WTC11 (cell line): ENCODE measurements at places on chromosomes 1 and 21. TPM values are rescaled to one million over a fixed set of nuclear protein-coding genes. Genes with fewer than 3 reads are reported as not detected.

KIAA1614 gene
- total RNA-seq: 1.8 to 3.3 TPM (median 2.1 TPM) in 3 replicates

DNA sequence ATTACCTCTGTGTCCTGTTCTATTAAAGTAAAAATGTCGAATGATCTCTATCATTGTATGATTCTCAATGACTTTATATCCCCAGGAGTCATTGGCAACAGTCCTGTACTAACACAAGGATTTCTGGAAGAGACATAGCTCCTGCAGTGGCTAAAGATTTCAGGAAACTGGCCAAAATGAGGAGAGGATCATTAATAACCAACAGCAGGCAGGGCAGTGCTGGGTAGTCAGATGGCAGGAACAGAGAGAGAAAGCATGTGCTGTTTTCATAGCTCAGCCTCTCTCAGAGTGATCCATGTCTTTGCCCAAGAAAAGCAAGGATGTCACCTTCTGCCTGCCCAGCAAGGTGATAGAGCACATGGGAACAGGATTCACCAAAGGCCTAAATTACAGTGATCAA lies 604.7 kb upstream of the PLXNA2 start:
- DNase-seq: no peak

DNA sequence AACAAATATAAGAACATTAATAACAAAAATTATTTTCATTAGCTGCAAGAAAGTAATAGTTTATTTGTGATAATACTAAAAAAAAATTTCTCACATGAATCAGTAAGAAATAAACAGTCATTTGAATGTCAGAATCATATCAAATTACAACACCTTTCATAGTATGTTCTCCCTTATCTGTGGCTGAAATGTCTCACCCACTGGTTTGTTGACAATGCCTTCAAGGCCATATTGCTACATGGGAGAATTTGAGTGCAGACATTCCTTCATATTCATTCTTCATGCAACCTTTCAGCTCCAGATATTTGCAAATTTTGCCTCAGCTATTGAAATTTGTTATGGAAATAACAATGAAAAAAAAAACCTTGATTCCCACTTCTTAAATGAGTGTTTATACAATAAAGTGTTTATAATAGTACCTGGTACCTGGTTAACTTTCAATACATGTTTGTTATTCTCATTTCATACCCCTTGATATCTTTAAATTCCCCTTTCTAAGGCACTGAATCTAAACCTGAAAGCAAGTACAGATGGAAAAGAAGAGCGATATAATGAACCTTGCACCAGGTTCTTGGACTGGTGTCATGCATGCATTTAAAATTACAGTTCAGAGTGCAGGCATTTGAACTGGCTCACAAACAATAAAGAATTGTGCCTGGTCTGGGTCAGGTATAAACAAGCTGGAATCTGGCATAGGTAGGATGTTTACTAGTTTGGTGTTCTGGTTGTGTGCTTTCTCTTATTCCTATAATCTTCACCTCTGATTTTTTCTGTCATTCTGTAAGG lies 242.2 kb upstream of the ADGRL2 start:
- DNase-seq: no peak

DNA sequence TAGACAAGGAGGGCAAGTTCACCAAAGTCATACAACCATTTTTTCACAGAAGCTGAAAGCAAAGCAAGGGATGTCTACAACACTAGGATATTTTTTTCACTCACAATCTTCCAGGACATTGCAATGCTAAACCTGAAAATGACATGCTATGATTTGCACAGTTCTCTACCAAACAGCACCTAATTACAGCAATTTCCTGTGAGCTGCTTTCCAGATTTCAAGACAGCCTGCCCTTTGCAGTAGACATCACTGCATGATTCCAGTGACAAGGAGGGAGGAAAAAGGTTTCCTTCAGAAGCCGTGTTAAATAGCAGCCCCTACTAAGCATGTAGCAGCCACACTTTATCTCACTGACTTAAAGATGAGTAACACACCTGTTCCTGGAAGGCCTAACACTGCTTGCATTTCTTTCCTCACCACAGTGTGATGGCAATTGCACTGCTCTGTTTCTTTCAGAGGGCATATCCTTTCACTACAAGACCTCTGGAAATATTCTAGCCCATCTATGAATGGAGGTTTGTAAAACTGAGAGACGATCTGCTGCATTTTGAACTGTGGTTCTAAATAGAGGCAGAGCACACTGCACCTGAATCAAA lies 97.1 kb downstream of the DUSP10 start:
- no peak for DNase-seq

BSND gene
- total RNA-seq: 0.30 to 0.42 TPM (median 0.37 TPM) in 3 replicates
